ENCODE measurements at places on chromosomes 12 and 14. TPM values are rescaled to one million over a fixed set of nuclear protein-coding genes. Genes with fewer than 3 reads are reported as not detected.

MAP3K12 gene
- total RNA-seq = 26.1 TPM

DNA sequence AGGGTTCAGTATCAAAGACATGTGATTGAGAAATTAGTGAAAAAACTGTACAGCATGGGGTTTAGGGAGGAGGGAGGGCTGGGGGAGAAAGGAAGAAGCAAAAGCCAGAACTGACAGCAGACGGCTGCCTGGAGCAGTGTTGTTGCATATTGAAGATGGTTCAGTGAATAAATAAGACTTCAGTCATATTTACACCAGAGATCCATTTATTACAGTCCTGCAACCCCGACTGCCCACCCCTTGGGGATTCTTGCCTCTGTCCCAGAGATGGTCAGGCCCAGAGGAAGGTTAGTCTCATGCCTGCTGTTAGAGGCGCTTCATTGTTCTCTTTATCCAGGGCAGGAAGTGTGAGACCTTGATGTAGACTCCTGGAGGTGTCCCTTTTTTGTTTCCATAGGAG lies 3.2 kb downstream of the GZMH start:
- DNase-seq = no peak

- DNase-seq = no peak
These were observed 421.2 kb downstream of the CCDC91 start for GRCh38 chr12:28611449-28611848.

DNA sequence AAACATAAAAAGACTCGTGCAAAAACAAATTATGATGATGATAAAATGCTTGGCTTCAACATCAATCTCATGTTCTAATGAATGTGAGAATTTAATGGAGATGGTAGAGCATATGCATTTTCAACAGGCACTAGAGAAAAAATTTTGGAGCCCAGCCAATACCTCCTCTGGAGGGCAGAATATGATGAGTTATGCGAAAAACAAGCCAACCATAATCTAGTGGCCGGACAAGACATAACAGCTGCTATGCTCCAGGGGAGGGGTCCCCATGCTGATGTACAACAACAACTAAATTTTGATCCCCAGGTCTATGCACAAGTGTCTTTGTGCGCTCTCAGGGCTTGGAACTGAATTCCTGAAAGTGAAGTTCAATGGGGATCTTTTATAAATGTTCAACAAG lies 1197.5 kb downstream of the LRFN5 start:
- DNase-seq = no peak

- peak; percentile 17 for DNase-seq
These were observed 218.9 kb downstream of the ITPR2 start for GRCh38 chr12:26614011-26614616.

DNA sequence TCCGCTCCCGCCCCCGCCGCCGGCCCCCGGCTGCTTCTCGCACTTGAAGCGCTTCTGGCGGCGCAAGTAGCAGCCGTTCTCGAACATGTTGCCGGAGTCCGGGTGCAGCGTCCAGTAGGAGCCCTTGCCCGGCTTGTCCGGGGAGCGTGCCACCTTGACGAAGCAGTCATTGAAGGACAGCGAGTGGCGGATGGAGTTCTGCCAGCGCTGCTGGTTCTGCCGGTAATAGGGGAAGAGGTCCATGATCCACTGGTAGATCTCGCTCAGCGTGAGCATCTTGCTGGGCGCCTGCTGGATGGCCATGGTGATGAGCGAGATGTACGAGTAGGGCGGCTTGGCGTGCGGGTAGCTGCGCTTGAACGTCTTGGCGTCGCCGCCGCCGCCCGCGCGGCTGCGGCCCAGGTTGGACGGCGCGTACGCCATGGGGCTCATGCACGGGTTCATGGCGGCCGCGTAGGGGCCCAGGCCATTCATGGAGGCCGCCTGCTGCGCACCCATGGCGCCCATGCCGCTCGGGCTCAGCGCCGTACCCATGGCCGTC lies 3.0 kb downstream of the FOXA1 start:
- DNase-seq = no peak

- no peak for DNase-seq
These were observed 31.9 kb downstream of the FBXO34 start for GRCh38 chr14:55303125-55303499.

- DNase-seq = no peak
These were observed 279.6 kb downstream of the PDZRN4 start for GRCh38 chr12:41467591-41468325.

All from activated CD4-positive, alpha-beta T cell treated with anti-CD3 and anti-CD28 coated beads, Interleukin-2, amount 10 ng/mL, durations not matched to agents 7 days and 5 days (primary cell).